ENCODE measurements at places on chromosomes 16 and 17.

DNA sequence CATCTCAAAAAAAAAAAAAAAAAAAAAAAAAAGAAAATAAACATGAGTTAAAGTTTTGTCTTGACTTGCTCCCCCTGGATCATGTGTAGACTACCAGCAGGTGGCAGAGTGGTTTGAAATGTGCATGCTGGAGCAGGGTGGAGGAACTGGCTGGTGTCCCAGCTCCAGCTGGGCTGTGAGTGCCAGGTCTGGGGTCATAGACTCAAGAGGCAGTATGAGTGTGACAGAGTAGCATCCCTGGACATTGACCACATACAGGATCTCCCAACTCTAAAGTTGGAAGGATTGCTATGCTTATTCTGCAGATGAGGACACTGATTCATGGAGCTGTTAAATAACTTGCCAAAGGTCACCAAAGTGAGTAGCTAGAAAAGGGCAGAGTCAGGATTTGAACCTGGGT lies 198.0 kb upstream of the MPHOSPH6 start:
- DNase-seq, result no peak

GRCh38 chr17:30292286-30292858 lies 628 bp upstream of the BLMH start:
- DNase-seq, result peak; percentile 53

GRCh38 chr16:54125751-54126655 lies 160.6 kb downstream of the IRX3 start:
- DNase-seq, result no peak

DNA sequence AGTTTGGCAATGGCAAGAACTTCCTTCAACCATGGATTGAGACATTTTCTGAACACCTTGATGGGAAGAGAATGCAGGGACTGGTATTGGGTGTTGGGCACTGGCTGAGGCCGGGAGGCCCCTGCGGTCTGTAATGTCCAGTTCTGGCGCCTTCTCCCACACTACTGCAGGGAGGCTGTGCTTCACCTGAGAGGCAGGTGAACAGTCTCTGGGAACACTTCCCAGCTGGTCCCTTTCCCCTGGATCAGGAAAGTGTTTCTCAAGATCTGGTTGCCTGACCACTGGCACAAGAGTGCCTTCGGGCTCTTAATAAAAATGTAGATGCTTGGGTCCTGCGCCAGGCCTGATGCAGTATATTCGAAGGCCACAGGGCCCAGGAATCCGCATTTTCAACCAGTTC lies 28.5 kb upstream of the NAT9 start:
- DNase-seq, result no peak

GRCh38 chr17:9842057-9842758 lies 16.5 kb downstream of the GLP2R start:
- no peak for DNase-seq

Data from NCI-H524 treated with DMSO at 0.1 percent for 48 hours (cell line).